T-helper 1 cell (primary cell): ENCODE measurements at places on chromosomes 11 and 22.

- no peak for DNase-seq
Observed at GRCh38 chr11:128095466-128095981, 491.8 kb downstream of the ETS1 start.

DNA sequence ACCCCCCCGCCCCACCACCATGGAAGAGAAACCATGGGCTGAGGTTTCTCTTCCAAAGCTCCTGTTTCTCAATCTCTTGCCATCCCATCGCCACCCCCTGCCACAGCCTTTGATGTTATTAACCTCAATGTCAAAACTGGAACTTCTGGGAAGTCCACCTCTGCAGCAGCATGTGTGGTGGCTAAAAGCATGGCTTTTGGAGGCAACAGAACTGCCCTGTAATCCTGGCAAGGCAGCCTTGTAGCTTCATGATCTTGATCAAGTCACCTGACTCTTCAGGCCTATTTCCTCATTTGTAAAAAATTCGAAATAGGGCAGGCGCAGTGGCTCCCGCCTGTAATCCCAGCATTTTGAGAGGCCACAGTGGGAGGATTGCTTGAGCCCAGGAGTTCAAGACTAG lies 3.5 kb upstream of the COX8A start:
- no peak for DNase-seq

DNA sequence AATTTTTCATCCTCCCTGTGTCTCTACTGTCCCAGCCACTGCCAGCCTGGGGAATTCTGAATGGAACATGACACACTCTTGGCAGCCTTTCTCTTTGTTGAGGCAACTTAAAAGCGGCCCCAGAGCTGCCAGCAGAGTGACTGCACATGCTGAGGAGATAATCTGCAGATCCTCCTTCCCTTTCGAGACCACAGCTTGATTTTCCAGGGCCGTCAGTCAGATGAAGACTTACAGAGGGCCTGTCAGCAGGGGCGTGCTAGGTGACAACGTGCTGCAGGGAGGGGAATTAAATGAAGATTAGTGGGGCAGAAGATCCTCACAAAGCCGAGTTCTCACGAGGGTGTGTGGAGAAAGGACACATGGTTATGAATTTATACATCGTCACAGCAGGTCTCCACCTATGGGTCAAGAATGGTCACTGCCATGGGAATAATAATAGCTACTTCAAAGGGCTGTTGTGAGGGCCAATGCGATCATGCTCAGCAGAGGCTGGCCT lies 193.5 kb upstream of the PITPNB start:
- no peak for DNase-seq

GRCh38 chr11:79857377-79858214 lies 416.8 kb upstream of the TENM4 start:
- DNase-seq, result no peak

GRCh38 chr11:129323896-129324502 lies 51.6 kb upstream of the BARX2 start:
- no peak for DNase-seq

- DNase-seq, result no peak
Observed at GRCh38 chr11:85182441-85183387, 444.4 kb downstream of the DLG2 start.

- DNase-seq, result no peak
Observed at GRCh38 chr22:27401321-27401720, 400.2 kb downstream of the MN1 start.

GRCh38 chr11:86421946-86422345 lies 47.3 kb downstream of the CCDC81 start:
- no peak for DNase-seq

- DNase-seq, result no peak
Observed at GRCh38 chr11:113375402-113375801, 12.2 kb upstream of the ANKK1 start.
